A549 treated with ZK216348 at 1 μM for 4 hours (cell line): ENCODE measurements at places on chromosomes 1 and 21. TPM values are rescaled to one million over a fixed set of nuclear protein-coding genes. Genes with fewer than 3 reads are reported as not detected.

The GBP2 gene
- 0.53 to 1.4 TPM (median 0.85 TPM) in 5 replicates for total RNA-seq

The CELA3B gene
- total RNA-seq: not detected in 5 replicates

The ICOSLG gene
- total RNA-seq: 2.0 to 3.6 TPM (median 3.2 TPM) in 5 replicates

The MYBPH gene
- not detected in 5 replicates for total RNA-seq

The PIGR gene
- total RNA-seq: not detected in 5 replicates

The OR10J1 gene
- total RNA-seq: not detected in 5 replicates

The TAS1R1 gene
- total RNA-seq: not detected in 5 replicates

The ABL2 gene
- 14.4 to 22.6 TPM (median 17.6 TPM) in 5 replicates for total RNA-seq

The RXFP4 gene
- not detected in 5 replicates for total RNA-seq

The PLPP3 gene
- total RNA-seq: 27.0 to 33.9 TPM (median 31.6 TPM) in 5 replicates

The ZFP69B gene
- total RNA-seq: 1.5 to 3.0 TPM (median 1.8 TPM) in 5 replicates

The CFAP74 gene
- total RNA-seq: 0.02 to 0.07 TPM in 2 of 5 replicates, not detected in the others

The TEX38 gene
- total RNA-seq: not detected in 5 replicates

The KRTAP19-1 gene
- not detected in 5 replicates for total RNA-seq

The BRDT gene
- not detected in 5 replicates for total RNA-seq

The AXDND1 gene
- 0.19 to 0.79 TPM (median 0.55 TPM) in 3 of 5 replicates, not detected in the others for total RNA-seq

The DAB1 gene
- total RNA-seq: not detected in 5 replicates

The IGSF9 gene
- total RNA-seq: 0.12 to 0.33 TPM (median 0.29 TPM) in 5 replicates

The C8B gene
- not detected in 5 replicates for total RNA-seq

The TTC39A gene
- 1.2 to 1.8 TPM (median 1.3 TPM) in 5 replicates for total RNA-seq

The AADACL4 gene
- total RNA-seq: not detected in 5 replicates
